ENCODE measurements at places on chromosomes 4 and X.

DNA sequence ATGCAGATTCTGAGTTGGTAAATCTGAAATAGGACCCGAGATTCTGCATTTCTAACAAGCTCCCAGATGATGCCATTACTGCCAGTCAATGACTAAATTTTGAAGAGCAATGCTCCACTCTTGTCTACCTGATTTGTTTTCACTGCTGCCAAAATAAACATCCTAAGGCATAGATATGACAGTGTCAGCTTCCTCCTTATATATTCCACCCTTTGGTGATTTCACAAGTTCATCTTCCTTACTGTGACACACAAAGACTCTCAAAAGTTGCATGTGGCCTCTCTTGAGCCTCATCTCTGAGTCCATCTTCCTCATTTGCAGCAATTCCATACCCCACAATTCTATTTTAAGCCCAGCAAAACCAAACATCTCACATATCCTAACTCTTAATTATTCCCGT is 110.9 kb downstream of the FBXW7 start:
- no peak for DNase-seq

- no peak for DNase-seq
These were observed 22.0 kb upstream of the VEGFC start for GRCh38 chr4:176814770-176815169.

DNA sequence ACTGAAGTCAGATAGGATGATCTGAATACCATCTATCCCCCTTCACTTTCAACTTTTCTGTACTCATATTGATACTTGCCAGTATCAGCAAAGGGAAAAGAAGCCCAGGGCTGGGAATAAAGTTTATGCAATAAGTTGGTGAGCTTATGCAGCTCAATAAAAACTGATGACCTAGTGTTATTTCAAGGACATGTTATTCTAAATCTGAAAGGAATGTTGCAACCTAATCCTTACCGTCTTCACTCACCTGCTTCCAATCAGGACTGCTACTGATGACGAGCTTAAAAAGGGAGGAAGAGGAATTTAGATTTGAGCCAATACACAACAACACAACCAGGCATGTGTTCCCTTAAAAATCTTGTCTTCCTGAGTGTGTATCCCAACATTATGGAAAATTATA is 419.9 kb downstream of the SPRY1 start:
- no peak for DNase-seq

DNA sequence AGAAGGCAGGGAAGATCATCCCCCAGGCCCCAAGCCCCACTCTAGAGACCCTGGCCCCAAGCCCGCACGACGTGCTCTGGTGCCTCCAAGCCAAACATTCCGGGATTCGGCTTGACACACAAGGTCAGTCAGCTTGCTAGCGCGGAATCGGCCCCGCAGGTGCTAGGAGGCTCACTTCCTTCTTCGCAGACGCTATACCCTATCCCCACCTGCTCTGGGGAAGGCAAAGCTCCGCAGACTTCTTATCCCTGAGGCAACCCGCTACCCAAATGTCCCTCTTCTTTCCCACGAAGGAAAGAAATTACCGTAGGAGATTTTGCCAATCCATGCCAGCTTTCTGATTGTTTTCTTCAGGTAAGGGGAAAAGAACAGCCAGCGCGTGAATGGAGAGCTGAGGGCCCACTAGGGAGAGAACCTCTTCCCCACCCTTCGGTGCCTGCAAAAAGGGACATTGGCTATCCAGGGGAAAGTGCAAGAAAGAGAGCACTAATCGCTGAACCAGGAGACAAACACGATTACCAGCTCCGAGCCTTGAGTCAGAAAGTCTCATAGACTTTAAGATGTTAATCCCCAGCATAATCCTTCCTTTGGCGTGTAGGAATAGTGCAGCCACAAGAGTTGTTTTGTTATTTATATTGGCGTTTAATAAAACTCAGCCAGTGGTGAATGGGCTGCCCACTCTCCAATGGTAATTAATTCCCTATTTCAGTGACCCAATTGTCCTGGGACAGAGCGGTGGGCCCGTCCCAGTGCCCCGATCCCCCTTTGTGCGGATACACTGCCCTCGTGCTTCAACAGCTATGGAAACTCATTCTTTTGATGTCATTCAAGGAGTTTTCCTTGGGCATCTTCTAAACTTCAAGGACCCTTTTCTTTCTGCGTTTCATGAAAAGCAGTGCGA is 5.4 kb upstream of the NEUROG2 start:
- no peak for DNase-seq

GRCh38 chr4:94451051-94451694 is 569 bp upstream of the PDLIM5 start:
- no peak for DNase-seq

DNA sequence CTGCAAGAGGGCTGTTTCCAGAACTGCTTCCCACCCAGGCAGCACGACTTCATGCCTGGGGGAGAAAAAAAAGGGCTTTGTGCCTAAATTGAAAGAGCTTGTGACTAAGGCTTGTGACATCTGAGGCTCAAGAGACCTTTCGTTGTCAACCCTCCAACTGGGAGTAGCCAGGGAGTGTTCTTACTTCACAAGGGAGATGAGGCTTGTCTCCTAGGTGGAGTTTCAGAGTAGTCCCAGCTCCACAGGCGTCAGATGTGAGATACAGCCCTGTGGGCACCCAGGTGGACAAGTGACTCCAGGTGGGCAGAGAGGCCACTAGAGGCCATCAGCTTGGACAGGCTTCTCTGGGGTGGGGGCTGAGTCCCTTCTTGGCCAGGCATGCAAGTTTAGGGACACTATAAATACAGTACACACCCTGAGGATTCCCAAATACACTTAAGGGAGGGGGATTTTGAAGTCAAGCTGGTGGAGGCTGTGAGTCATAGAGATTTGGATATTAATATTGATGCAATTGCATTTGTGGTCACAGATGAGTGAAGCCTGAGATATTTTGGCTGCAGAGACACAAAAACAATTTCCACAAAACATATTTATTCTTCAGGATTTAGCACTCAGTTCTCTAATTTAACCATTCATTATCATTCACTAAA is 40.1 kb upstream of the SETD7 start:
- DNase-seq: no peak

GRCh38 chr4:151841107-151841506 is 80.3 kb upstream of the GATB start:
- DNase-seq: no peak

DNA sequence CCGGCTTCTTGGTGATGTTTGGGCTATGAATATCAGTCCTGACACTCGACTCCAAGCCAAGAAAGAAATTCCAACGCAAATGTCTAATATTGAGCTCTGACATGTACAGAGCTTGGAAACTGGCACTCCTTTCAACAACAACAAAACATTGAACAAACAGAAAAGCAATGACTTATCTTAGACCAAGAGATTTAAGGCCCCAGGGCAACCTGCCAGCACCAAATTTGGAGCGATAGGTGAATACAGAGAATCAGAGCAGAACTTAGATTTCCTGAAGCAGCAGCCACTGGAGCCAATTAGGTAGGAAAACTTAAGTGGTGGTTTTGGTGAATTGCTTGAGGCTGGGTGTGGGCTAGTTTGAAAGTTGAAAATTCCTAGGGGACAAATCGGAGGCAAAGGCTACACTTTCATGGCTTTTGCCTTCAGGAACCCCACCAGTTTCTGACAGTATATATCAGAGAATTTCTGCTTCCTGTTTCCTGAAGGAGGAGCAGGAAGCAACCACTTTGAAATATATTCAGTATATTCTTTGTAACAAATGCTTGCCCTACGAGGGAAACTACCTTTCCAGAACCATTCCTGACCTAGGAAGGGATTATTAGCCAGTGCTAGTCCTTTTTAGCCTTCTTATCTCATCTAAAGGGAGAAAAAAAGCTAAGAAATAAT is 10.1 kb upstream of the FMR1 start:
- DNase-seq: no peak

GRCh38 chr4:73258436-73258685 is 237 bp downstream of the ANKRD17 start:
- DNase-seq: no peak

DNA sequence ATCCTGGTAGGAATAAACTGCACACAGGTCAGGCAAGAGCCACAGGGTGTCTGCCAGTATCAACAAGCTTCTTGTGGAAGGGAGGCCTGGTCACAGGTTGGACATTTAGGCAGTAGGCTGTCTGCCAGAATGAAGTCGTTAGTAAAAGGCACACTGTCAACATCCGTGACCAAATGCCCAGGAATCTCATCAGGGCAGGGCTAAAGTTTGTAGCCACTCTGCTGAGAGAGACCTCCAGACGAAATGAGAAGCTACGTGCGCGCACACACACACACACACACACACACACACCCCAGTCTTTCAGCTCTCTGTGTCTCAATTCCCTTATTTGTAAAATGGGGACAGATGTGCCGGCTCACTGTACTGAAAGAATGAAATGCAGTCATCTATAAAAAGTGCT is 408.7 kb upstream of the ZFP42 start:
- DNase-seq: no peak

- no peak for DNase-seq
These were observed 1030.7 kb downstream of the GLUD2 start for GRCh38 chrX:122078079-122078478.

DNA sequence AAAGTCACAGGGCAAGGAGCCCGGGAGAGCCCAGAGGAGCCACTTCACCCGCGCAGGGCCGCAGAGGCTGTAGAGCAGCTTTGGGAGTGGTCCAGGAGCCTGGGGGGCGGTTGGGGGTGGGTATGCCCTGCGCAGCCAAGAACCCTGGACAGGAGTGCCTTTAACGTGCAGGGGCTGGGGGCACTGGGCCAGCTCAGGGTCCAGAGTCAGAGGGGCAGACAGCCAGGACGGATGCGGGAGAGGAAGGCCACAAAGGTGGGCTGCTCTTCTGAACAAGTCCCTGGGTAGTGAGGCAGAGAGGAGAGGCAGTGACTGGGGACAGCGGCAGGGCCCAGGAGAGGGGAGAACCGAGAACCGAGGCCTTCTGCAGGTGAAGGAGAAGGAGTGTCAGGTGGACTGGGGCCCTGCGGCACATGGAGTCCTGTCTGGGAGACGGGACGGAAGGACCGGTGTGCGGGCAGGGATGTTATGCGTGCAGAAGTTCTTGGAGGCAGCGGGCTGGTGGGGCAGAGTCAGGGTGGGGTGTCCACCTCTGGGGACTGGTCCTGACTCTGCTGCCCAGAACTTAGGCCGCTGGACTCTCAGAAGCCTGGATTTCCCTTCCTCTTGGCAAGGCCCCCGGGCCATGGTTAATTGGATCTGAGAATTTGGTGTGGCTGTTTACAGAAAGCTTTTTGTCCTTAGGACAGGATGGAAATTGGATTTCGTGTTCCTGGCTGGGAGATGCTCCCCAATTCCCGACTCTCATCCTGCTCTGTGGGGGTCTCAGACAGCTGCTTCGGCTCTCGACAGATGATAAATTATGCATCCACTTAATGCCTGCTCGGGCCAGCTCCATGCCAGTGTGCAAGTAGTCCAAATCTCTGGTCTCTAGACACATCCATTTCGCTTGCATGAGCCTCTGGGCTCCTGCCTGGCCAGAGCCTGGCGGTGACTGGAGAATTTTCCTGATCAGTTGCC is 31.9 kb downstream of the ADRA2C start:
- DNase-seq: no peak

GRCh38 chrX:50769389-50770063 is 44.5 kb downstream of the SHROOM4 start:
- no peak for DNase-seq

GRCh38 chr4:147924604-147925412 is 192.9 kb downstream of the ARHGAP10 start:
- no peak for DNase-seq

- peak; percentile 41 for DNase-seq
These were observed 361 bp downstream of the QDPR start for GRCh38 chr4:17511509-17511949.

DNA sequence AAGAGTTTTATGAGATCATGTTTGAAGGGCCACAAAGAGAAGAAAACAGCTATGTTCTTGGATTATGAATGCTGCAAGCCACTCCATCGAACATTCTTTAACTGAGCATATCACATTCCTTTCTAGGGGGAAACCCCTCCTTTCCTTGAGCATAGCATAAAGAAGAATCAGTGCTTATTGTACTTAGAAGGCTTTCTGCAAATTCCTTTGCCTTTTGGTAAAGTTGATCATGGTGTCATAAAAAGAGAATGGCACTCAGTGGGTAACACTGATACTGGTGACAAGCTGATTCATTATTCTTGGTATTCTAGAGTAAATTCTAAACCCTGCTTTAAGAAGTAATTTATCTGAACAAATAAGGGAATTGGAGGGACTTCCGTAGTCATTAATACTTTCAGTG is 88.5 kb upstream of the GPR34 start:
- DNase-seq: no peak

GRCh38 chrX:141936080-141936479 is 32.4 kb downstream of the MAGEC1 start:
- no peak for DNase-seq

DNA sequence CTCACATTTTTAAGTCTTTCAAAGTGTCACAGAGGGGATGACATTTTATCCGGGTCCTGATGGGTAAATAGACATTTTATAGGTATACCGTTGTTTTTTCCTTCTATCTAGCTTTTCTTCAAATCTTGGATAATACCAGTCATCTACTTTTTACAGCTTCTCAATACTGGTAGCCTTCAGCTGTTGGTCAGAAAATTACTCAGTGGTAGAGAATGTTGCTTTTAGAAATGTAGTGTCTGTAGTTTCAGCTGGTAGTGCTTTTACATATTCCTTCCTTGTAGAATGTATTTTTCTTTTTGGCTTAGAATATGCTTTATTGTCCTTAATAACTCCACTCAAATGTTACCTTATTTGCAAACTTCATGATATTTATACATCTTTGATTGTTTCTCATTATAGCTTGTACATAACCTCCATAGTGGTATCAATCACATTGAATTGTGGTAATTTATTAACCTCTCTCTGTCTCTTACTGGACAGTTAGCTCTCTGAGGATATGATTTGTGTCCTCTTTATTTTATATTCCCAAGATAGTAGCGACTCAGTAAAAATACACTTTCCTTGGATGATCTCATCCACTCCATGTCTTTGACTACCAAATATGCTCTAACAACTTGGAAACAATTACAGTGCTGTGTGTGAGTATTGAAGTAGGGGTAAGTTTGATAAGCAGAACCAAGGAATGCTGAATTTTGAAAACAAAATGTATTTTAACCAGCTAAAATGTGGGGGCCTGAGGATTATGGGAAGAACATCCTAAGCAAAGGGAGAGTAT is 53.8 kb downstream of the RAP1GDS1 start:
- no peak for DNase-seq

- DNase-seq: no peak
These were observed 20.9 kb upstream of the S100G start for GRCh38 chrX:16628946-16629595.

DNA sequence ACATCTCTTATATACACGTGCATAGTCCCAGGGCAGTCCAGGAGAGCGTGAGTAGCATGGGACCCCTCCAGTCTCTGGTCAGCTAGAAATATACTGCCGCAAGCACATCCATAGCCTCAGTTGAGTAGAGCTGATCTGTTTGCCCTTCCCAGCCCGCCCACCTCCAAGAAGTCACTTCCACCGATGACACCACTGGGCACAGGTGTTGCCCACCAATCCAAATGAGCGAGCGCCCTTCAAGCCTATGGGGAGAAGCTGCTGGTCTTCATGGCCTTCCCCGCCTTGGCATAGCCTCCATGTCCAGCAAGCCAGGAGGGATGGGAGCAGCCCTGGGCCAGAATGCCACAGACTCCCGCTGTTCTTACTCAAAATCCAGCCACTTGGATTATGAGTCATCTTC is 10.2 kb downstream of the DUSP9 start:
- DNase-seq: no peak

Measured in omental fat pad (tissue), 4 donors.